ENCODE measurements at places on chromosomes 11 and 22.
A peak's percentile ranks its signal among the peaks of the same experiment; 100 is the strongest.

GRCh38 chr11:65127473-65128181, 5.5 kb downstream of the MRPL49 start:
- DNase-seq: no peak

DNA sequence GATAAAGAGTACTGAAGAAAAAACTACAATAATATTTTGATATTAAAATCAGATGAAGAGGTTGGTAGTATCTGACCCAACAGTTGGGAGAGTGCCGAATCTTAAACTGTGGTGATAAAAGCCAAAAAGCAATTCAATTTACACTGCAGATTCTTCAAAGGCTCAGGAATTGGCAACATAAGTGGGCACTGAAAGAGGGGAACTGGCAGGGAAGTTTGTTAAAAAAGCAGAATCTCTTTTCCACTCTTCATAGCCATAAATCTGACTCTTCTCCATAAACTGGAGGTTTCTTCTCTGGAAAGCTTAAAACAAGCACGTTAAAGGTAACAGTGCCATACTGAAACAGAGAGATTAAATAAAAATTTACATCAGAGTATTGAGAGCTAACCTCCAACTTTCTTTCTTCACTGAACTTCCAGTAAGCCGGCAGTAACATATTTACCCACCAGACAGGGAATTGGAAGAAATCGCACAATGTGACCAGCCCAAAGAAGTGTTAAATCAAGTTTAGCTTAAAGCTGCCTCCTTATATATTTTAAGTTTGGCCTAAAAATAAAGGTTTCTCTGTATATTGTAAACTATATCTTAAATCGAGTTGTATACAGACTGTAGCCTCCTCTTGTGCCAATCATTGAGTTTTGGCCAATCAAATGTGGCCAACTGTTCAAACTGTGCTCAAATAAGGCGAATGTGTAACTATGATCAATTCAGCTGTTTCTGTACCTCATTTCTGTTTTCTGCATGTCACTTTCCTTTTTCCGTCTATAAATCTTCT, 358.3 kb downstream of the NXPE2 start:
- DNase-seq: no peak

GRCh38 chr11:44300844-44301563, 8.9 kb downstream of the ALX4 start:
- no peak for DNase-seq

GRCh38 chr22:17797721-17798559, 23.7 kb upstream of the BID start:
- DNase-seq: no peak

DNA sequence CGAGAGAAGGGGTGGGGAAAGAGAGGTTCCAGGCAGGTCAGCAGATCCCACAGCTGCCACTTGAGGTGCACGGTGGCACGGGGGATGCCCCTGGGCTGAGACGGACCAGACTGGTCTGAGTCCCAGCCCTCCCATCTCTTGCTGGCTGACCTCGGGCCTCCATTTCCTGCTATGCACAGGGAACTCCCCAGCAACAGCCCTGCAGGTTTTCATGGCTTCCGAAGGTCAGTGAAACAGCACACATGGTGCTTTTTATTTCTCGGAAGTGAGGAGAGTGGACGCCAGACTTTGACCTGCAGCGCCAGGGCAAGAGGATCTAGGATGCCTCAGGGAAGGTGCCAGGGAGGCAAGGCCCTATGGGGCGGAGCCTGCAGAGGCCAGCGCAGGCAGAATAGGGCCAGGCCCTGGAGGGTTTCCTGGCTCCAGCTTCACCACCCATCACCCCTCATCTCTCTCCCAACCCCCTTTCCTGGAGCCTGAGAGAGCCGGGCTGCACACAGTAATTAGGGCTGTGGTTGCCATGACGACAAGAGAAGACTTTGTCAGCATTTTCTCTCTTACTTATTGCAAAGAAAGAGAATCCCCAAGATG, 29.5 kb downstream of the SLC22A12 start:
- no peak for DNase-seq

GRCh38 chr11:19980957-19981669, 179.2 kb downstream of the DBX1 start:
- DNase-seq: no peak

DNA sequence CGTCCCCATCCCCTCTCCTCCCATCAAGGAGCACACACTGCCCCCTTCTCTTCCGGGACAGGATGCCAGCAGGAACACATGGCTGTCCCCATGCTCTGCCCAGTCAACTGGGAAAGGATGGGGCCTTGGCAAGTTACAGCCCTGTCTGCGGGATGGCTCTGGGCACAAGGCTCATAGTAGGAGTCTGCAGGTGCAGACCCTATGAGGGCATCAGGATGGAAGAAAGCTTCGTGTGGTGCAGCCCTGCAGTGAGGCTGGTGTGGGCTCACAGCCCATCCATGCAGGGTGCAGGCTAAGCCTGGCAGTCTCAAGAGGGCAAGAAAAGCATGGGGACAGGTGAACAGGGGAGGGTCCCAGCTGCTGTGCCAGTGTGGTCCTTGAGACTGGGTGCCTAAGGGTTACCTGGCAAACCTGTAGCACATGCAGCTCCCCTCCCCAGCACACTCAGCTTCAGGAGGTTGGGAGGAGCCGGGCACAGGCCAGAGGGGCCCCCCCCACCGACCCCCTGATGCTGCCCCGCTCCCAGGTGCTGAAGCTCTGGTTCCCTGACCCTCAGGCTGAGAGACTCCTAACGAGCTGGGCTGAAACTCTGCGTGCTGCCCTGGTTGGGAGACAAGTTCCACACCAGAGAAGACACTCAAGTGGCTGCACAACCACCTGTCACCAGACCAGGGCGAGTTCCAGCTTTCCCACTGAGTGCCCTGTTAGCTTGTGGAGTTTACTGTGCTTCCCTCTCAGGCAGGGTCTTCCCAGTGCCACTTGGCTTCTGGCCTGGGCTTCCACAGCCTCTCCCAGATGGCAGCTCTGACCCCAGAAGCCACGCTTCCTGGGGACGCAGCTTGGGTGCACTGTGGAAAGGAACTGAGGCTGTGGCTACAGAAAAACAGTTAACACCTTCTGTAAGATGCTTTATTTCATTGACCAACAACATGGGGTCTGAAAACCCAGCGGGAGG, 3.3 kb upstream of the SCARF2 start:
- no peak for DNase-seq

DNA sequence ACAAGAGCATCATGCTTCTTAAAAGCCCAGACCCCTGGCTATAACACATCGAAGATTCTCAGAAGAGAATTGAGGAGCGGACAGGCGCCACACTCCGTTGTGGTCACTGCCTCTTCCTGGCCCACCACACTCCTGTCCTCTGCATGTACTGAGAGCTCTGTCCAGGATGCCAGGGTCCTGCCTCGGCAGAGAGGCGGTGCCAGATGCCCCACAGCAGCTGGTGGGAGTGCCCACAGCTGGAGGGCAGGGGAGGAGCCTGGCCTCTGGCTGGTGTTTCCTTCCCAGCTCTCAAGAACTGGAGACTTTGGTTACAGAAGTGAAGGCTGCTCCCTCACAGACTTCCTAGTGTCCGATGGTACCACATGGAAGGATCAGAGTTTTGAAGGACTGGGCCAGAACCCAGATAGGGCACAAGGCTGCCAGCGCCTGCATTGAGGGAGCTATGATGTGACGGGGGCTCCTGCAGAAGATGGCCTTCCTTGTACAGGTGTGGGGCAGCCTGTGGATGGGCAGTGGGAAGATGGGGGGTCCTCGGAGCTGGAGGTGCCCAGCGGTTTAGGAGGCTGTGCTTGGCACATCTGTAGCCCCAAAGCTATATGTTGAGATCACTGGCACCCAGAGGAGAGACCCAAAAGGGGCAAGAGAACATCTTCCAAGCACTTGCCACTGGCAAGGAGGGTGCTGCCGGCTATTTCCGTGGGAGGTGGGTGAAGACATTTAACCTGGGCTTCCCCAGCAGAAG, 19.4 kb downstream of the RSPH14 start:
- no peak for DNase-seq

- no peak for DNase-seq
Observed at GRCh38 chr11:99592266-99592665, 571.5 kb downstream of the CNTN5 start.

DNA sequence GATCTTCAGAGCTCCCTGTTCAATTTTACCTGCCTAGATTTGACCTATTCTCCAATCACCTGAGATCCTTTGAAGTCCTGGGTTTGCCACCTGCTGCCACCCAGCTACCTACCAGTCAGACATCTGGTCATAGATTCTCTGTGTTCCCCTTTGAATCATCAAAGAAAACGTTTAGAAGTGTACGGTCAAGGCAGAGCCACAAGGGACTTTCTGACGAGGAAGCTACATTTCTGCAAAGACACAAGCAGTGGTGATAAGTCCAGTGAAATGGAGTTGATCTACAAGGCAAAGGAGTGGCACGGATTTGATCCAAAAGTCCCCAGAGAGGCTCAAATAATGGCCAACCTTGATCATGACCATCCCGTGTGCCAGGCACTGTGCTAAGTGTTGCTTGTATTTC, 549.9 kb downstream of the MIAT start:
- no peak for DNase-seq

- DNase-seq: no peak
Observed at GRCh38 chr11:119791047-119791446, 62.0 kb upstream of the NECTIN1 start.

- DNase-seq: no peak
Observed at GRCh38 chr11:43546561-43547429, 133.7 kb upstream of the HSD17B12 start.

- no peak for DNase-seq
Observed at GRCh38 chr11:122210367-122210997, 94.5 kb upstream of the BLID start.

DNA sequence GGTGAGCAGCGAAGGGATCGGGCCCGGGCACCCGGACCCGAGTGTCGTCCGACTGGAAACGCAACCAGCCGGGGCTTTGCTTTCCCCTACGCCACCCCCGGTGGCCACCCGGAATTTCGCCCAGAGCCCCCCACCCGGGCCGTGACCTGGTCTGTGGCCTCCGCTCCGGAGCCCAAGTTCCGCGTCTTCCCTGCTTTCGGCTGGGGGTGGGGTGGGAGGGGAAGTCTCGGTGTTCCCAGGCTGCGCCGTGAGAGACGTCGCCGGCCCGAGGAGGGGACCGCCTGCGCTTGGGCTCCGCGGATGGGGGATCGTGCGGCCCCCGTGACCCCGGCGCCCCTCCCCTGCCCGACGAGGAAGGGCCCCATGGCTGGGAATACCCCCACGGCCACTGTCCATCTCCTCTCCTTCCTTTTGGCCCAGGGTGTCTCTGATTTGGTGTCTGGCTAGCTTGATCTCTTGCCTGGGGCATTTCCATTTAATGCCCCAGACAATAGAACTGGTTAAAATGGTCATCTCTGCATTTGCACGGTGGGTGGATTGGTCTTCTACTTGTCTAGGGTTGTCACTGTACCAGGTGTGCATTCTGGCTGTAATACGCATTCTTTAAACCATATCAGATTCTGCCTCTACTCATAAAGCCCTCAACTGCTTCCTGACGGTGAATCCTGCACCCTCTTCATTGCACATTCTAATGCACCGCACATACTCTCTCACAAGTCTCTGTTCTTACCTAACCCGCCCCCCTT, 789 bp downstream of the SIK2 start:
- peak; percentile 5 for DNase-seq

GRCh38 chr11:62333768-62334167, 3.5 kb upstream of the ASRGL1 start:
- no peak for DNase-seq

GRCh38 chr11:1839924-1840779, 1.4 kb downstream of the TNNI2 start:
- no peak for DNase-seq
